ENCODE measurements at places on chromosomes 11 and 22.

DNA sequence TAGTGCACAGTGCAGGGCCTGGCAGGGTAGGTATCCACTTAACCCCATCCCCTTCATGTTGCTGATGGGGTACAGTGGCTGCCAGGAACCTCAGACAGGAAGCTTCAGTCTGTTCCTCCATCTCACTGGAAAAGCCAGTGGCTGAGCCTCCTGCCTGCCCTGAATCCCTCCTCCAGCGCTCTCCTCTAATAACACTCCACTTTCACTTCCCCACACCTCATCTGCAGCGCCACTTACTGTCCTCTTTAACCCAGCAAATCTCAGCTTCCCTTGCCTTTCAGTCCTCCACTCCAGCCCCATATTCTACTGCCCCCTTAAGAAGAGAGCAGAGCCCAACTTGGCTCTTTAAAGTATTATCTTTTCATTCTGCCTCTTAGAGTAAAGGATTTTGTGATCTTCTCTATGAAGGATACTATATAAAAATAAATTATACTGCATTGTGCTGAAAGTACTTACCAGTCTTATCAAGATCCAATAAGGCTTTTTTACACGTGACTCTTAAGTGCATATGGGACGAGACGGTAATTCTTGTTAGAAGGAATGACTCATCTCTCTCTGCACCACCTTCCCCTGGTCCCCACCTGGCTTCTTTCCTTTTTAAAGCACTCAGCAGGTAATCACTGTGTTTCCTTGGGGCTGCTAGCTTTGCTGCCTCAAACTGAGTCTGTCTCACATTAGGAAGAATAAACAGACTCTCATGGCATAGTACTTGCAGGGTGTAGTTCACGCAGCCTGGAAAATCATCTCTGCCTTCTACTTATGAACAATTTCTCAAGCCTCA lies 238.0 kb upstream of the NARS2 start:
- no peak for DNase-seq

- DNase-seq: no peak
Observed at GRCh38 chr11:13108416-13108815, 99.3 kb downstream of the RASSF10 start.

- DNase-seq: no peak
Observed at GRCh38 chr11:10628508-10629236, 60.2 kb upstream of the LYVE1 start.

GRCh38 chr11:11155962-11156815 lies 196.9 kb downstream of the CSNK2A3 start:
- no peak for DNase-seq

GRCh38 chr22:19344420-19344819 lies 52.9 kb upstream of the CLTCL1 start:
- no peak for DNase-seq

DNA sequence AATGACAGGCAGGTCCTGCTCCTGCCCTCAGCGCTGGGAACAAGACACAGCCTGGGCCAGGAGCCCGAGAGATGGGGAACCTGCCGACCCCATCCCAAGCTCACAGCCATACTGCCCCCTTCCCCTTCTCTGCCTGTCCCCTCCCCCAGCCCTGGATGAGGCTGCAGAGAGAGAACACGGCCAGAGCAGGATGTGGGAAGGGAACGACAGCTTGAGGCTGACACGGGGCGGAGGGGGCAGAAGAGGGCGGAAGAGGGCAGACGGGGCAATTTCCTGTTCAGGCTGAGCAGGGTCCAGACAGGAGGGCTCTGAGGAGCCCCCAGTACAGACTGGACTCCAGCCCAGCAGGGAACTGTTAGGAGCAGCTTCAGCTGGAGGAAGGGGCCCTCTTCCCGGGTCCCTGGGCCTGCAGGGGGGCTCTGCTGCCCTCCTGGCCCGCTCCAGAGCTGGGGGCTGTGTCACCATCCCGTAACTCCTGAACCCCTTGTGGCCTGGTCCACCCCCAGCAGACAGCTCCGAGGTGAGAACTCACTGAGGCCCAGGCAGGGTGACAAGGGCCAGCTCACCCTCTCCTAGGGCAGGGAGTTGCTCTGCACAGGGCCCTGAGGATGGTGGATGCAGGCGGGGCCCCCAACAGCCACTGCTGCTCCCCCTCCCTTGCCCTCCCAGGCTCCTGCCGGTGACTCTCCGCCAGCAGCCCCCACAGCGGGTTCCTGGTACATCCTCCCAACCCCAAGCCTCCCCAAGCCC lies 5.7 kb downstream of the CTSD start:
- no peak for DNase-seq

GRCh38 chr11:10735481-10736475 lies 15.3 kb upstream of the CTR9 start:
- peak; percentile 95 for DNase-seq

DNA sequence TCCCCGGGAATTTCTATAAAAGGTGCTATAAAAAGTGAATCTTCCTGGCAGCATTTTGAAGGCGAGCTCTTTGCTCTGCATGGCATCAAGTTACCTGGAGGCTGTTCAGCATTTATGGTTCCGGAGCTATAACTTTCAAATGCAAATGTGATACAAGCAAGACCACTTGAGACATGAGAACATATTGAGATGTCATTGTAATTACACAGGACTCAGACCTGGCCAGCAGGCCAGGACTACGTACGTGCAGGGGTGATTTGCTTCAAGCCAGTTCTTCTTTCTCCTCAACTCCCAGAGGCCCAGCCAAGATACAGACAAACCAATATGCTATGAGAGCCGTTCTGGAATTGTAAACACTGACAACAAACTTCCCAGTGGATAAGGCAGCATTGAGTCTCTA lies 227.4 kb upstream of the FAT3 start:
- DNase-seq: no peak
